ENCODE measurements at places on chromosomes 5 and 9. TPM values are rescaled to one million over a fixed set of nuclear protein-coding genes. Genes with fewer than 3 reads are reported as not detected.
A peak's percentile ranks its signal among the peaks of the same experiment; 100 is the strongest.

GRCh38 chr5:58759745-58760144, 176.9 kb downstream of the RAB3C start:
- peak; percentile 26 for DNase-seq

GRCh38 chr5:140240987-140241706, 61.8 kb downstream of the PFDN1 start:
- DNase-seq, result peak; percentile 92

- no peak for DNase-seq
Measured at GRCh38 chr5:14750712-14751111, 86.2 kb downstream of the OTULIN start.

Gene SH3TC2
- 1.1 TPM for polyA plus RNA-seq

- DNase-seq, result no peak
Measured at GRCh38 chr9:108664309-108665255, 191.2 kb downstream of the ACTL7B start.

DNA sequence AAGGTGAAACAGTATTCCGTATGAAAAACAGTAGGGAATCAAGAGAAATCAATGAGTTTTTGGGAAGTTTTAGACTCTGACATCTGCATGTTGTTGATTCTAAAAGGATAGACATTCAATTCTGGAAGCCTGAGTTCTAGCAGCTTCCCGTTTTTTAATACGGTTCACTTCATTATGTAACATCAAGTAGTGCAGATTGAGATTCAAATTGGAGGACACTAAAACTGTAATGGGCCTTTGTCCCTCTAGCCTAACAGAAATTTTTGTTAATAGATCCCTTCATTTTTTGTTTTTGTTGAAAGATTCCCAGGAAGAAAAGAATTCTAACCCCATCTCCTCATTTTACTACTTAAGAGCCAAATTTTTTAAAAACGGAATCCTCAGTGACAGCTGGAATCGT, 384.6 kb downstream of the SH3GL2 start:
- peak; percentile 32 for DNase-seq

- DNase-seq, result peak; percentile 90
Measured at GRCh38 chr9:37676411-37676830, 25.7 kb downstream of the FRMPD1 start.

Gene FOXD4
- polyA plus RNA-seq, result 3.6 TPM

Gene RGS7BP
- 7.5 TPM for polyA plus RNA-seq

DNA sequence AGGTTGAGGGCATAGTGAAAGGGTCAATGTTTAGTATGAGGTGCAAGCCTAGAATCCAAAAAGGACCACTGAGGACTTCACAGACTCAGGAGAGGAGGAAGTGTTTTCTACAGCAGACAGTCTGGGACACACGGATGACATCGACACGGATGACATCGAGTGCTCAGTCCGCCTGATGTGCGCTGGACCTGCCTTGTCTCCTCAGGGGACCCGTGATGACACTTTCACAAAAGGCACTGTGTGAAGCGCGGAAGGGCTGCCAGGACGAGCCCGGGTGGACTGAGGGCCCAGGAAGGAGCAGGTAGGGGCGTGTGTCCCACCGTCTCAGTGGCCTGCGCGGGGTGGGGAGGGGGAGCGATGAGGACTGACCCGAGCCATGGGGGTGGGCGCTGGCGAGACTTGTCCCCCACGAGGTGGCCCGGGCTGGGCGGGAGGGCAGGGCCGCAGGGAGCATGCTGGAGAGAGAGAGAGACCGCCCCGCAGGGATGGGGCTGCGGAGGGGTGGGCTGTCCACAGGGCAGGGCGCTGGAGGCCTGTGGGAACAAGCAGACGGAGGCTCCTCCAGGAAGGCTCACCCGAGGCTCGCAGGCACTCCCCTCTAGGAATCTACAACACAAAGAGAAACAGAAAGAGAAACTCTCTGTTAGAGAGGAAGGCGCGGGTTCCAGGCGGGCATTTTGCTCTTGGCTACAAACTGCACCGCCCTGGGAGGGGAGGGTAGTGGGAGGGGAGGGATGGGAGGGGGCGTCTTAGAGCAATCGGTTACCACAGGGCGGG, 54.9 kb downstream of the USP20 start:
- DNase-seq, result peak; percentile 38

- DNase-seq, result no peak
Measured at GRCh38 chr9:36833954-36834353, 200.1 kb downstream of the PAX5 start.

GRCh38 chr5:62124266-62124665, 181.7 kb upstream of the KIF2A start:
- DNase-seq, result no peak

Gene NR6A1
- polyA plus RNA-seq, result 0.93 TPM

Gene HINT1
- polyA plus RNA-seq, result 288 TPM

DNA sequence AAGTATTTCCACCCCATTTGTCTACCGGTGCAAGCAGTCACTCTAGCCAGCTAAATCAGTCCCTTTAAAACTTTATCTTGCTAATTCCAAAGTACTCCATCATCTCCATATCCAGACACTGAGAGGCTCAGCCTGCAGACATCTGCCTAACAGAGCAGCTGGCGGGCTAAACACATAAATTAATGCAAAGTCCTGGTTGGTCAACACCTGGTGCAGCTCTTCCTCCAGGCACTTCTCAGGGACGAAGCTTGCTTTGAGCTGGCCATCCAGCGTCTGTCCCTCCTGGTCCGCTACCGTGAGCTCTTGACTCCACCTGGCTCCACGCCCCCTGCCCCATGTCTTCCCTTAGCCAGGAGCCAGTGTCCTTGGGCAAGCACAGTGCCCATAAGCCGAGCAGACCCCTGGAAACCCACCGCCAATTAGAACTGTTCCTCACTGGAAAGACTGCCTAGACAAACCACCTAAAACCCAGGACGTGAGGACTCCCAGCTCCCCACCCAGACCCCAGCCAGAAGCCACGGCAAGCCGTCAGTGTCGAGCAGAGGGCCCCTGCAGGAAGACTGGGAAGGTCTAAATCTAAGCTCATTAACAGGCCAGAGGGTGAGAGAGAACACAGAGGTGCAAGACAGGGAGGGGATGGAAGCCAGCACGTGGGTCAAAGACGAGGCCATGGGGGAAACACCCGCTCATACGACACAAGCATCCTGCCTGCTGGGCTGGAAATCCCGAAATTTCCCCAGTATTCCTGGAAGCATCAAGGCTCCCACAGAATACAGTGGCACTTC, 120.0 kb downstream of the COL23A1 start:
- no peak for DNase-seq

DNA sequence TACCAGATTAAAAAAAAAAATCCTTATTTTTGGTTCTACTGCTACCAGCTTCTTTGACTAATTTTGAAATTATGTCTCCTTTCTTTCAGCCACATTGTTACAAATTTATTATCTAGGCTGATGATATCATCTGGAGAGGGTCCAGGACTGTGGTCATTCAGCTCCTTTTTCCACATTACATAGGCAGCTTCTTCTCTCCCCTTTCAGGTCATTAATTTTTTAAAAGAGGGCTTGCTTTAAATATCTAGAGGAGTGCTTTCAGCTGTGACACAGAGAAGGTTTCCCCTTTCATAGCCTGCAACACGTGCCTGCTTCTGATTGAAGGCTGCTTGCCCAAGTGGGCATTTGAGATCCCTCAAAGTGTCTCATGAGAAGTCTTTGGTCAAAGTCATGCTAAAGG, 155.7 kb upstream of the PAPPA start:
- peak; percentile 64 for DNase-seq

- DNase-seq, result no peak
Measured at GRCh38 chr5:65620021-65620420, 4.1 kb downstream of the TRIM23 start.

GRCh38 chr5:126309860-126310259, 113.3 kb upstream of the GRAMD2B start:
- DNase-seq, result no peak

Gene MEIKIN
- polyA plus RNA-seq, result not detected

GRCh38 chr5:173734716-173735115, 118.3 kb upstream of the BOD1 start:
- DNase-seq, result no peak

GRCh38 chr5:66727630-66728029, 131.4 kb downstream of the MAST4 start:
- DNase-seq, result no peak

GRCh38 chr9:105047742-105048041, 119.7 kb upstream of the ABCA1 start:
- DNase-seq, result no peak

Gene LRRTM2
- polyA plus RNA-seq, result 0.63 TPM

Gene IFNK
- not detected for polyA plus RNA-seq
